Activated T-cell treated with anti-CD3 and anti-CD28 coated beads for 24 hours (primary cell): ENCODE measurements at places on chromosomes 2 and 18.

- DNase-seq: no peak
Observed at GRCh38 chr2:64784168-64785061, 130.7 kb upstream of the SERTAD2 start.

DNA sequence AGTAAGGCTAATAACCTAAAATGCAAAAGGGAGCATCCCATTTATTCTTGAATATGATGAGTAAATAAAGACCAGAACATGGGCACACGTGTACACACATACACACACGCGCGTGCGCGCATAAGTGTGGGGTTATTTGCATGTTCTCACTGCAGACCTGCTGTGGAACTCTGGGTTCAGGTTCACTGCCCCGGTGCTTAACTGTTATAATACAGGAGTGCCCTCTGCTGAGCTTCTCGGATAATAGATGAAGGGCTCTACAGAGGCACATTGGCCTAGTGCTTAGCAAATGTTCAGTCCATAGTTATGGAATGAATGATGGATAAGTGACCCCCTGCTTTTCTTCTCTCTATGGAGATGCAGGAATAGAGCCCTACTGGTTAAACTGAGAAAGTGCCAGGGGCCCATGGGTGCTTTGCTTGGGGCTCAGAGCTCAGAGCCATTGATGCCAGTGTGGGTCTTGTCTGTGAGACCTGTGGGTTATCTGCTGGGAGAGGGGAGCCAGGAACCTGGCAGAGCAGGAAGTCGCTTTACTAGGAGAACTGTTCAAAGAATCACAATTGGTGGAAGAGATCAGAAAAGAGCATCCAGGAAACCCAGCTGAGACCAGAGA lies 3.6 kb upstream of the ARL4C start:
- peak; percentile 68 for DNase-seq

- no peak for DNase-seq
Observed at GRCh38 chr2:235806986-235807750, 313.3 kb downstream of the AGAP1 start.

- DNase-seq: no peak
Observed at GRCh38 chr2:8306530-8307351, 375.1 kb upstream of the ID2 start.

GRCh38 chr18:67135981-67136380 lies 380.5 kb downstream of the DSEL start:
- DNase-seq: no peak

DNA sequence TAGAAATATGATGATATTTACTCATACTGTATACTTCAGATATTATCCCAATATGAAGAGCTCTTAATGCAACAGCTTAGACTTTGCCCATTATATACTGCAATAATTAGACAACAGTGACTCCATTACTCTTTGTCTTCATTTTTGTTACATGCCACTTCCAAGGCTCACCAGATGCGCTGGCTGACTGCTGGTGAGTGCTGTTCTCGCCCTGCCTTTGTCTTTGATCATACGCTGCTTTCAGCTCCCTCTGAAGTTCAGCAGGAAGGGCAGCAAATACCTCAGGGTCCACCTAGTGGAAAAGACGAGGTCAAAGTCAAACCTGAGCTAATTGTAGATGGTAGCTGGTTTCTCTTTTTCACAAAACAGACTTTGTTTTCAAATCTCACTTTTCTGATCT lies 66.3 kb downstream of the EIF5B start:
- DNase-seq: no peak

DNA sequence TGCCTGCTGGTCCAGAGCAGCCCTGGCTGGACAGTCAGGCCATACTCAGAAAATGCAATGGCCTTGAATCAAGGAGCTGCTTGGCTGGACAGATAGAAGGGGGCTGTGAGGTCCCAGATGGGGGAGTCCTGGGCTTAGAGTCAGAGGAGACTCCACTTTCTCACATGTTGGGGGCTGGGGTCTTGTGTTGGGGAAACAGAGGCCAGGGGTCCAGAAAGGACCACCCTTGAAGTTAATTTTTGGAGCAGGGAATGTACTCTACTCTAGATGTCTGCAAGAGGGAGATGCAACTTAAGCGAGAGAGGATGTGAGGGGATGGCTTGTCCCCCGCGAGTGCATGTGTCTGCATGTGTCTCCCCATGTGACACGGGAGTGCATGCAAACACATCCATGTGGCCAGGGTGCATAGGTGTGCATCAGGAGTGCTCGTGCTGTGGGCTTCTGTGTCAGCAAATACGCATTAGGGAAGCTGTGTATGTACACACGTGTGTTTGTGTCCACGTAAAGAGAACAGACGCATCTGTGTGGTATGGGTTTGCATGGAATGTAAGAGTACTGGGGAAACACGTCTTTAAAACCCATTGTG lies 303.2 kb downstream of the MYCN start:
- DNase-seq: no peak

DNA sequence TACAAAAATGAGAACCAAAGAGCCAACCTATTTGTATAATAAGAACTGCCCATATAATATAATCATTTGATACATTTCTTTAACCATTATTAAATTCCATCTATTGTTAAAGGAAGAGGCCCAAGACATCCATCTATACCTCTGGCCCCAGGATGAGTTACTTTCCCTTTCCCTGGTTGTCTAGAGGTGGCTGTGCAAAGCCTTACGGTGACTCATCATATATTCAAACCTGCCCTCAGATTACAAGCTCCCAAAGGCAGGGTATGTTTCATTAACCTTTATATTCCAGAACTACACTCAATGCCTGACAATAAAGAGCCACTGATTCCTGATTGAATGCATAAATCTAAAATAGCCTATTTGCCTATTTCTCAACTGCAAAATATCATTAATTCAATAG lies 105.8 kb upstream of the PID1 start:
- DNase-seq: no peak

GRCh38 chr18:47831351-47831750 lies 99.1 kb downstream of the SMAD2 start:
- no peak for DNase-seq
